ENCODE measurements at places on chromosomes 11 and 22. TPM values are rescaled to one million over a fixed set of nuclear protein-coding genes. Genes with fewer than 3 reads are reported as not detected.

The KCNQ1 gene
- 1.0 TPM for total RNA-seq

The TCN1 gene
- total RNA-seq: not detected

The HEPN1 gene
- not detected for total RNA-seq

The RNASEH2C gene
- total RNA-seq: 66.7 TPM

The SLC37A2 gene
- total RNA-seq: 13.8 TPM

The CELF1 gene
- total RNA-seq: 152 TPM

The CHCHD10 gene
- total RNA-seq: 189 TPM

DNA sequence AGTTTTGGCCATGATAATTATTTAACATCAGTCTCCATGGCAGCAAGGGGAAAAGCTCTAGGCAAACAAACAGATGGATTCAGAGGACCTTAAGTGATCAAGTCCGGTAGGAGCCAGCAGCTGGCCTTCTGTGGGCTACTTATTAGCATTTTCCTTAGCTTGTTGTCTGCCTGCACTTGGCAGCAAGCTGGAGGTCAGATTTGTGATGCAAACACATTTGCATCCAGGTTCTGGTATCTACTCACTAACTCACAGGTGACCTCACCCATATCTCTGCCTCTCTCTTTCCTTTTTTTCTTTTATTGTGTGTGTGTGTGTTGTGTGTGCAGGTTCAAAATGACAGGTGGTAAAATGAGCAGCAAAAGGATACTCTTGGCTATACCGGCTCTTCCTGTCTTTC lies 32.3 kb downstream of the ARHGAP42 start:
- no peak for DNase-seq
- H3K36me3 ChIP-seq: no peaks in the 10 kb centered on the region
- H3K4me1 ChIP-seq: 0 out of 2 replicates have a peak, but pooled peaks cover 4% of the 10 kb centered on the region
- H3K27me3 ChIP-seq: no peaks in the 10 kb centered on the region

- H3K36me3 ChIP-seq: no peaks in the 10 kb centered on the region
- no peaks in the 10 kb centered on the region for H3K27me3 ChIP-seq
- peak overlapping the region; percentile 45 for H3K27ac ChIP-seq
Observed at GRCh38 chr22:32531931-32532819, 57.6 kb downstream of the FBXO7 start.

- H3K27ac ChIP-seq: no peak overlapping the region
- H3K36me3 ChIP-seq: no peaks in the 10 kb centered on the region
- no peaks in the 10 kb centered on the region for H3K27me3 ChIP-seq
- H3K4me1 ChIP-seq: no peaks in the 10 kb centered on the region
Observed at GRCh38 chr11:76564364-76564763, 106.2 kb downstream of the LRRC32 start.

DNA sequence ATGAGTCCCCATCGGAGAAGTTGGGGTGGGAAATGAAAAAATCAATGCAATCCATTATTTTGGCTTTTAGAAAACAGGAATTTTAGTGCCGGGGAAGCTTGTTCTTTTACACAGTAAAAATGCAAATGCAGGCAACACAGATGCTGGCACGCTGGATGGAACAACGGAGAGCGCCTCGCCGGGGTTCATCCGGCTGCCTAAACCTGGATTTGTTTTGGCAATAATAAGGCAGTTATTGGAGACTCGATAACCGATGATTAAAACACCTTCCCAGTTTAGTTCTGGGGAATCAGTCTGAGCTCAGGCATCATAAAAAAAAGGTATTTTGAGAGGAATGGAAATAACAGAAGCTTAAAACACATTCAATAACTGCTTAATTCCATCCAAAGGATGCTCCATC lies 2.9 kb downstream of the DSCAML1 start:
- DNase-seq: no peak
- peaks cover 14% of the 10 kb centered on the region for H3K4me1 ChIP-seq
- peaks cover 12% of the 10 kb centered on the region for H3K27me3 ChIP-seq
- no peaks in the 10 kb centered on the region for H3K36me3 ChIP-seq
- no peak overlapping the region for H3K4me3 ChIP-seq
- H3K27ac ChIP-seq: no peak overlapping the region

- H3K4me1 ChIP-seq: peaks cover 18% of the 10 kb centered on the region
- no peaks in the 10 kb centered on the region for H3K27me3 ChIP-seq
- H3K4me3 ChIP-seq: no peak overlapping the region
- peak overlapping the region; percentile 72 for H3K27ac ChIP-seq
Observed at GRCh38 chr11:66192181-66192863, 76.1 kb upstream of the RAB1B start.

- H3K4me3 ChIP-seq: no peak overlapping the region
- H3K36me3 ChIP-seq: no peaks in the 10 kb centered on the region
- no peak overlapping the region for H3K27ac ChIP-seq
- H3K4me1 ChIP-seq: no peaks in the 10 kb centered on the region
- no peak for DNase-seq
Observed at GRCh38 chr11:13288375-13289029, 10.9 kb downstream of the BMAL1 start.

DNA sequence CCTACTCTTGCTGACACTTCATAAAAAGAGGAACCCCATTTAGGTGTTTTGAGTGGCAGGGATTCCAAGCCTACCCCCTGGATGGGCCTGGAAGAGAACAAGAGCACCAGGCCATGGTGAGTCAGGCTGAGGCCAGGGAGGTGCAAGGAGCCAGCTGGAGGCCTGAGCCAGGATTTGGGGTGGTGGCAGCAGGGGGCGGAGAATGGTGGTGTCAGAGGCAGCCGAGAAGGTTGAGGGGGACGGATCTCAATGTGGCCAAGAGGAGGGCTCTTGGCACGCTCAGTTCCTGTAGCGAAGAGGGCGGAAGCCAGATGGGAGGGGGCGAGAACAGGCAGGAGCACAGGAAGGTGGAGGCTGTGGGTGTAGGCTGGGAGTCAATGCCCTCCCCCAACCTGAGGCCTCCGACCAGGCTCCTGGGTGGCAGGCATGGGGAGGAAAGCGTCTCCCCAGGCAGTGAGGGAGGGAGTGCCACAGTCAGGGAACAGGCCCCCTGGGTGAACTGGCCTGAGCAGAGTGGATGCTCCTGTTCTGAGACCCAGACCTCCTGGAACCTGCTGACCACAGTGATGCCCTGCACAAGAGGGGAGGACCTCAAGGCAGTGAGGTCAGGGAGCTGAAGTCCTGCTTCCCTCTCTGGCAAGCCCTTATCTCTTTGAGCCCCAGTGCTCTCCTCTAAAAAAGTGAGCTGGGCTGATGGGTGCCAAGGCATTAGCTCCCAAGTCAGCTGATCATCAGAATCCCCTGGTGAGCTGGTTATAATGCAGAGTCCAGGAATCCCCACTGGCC lies 13.9 kb downstream of the RTN4RL2 start:
- H3K27ac ChIP-seq: no peak overlapping the region
- H3K27me3 ChIP-seq: no peaks in the 10 kb centered on the region
- no peaks in the 10 kb centered on the region for H3K4me1 ChIP-seq
- H3K4me3 ChIP-seq: no peak overlapping the region
- no peaks in the 10 kb centered on the region for H3K36me3 ChIP-seq
- DNase-seq: no peak

DNA sequence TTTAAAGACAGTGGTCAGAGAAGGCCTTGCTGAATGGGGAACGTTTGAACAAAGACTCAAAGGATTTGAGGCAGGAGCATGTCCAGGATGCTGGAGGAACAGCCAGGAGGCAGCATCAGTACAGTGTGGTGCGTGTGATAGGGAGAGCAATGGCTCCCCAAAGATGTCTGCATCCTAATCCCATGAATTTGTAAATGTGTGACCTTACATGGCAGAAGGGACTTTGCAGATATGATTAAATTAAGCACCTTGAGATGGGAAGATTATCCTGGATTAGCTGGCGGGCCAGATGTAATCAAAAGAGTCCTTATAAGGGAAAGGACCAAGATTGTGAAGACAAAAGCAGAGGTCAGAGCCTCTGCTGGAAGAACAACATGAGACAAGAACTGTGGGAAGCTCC lies 24.6 kb upstream of the FAT3 start:
- no peaks in the 10 kb centered on the region for H3K36me3 ChIP-seq
- H3K4me1 ChIP-seq: peaks cover 6% of the 10 kb centered on the region
- no peak overlapping the region for H3K4me3 ChIP-seq
- no peaks in the 10 kb centered on the region for H3K27me3 ChIP-seq
- no peak for DNase-seq

DNA sequence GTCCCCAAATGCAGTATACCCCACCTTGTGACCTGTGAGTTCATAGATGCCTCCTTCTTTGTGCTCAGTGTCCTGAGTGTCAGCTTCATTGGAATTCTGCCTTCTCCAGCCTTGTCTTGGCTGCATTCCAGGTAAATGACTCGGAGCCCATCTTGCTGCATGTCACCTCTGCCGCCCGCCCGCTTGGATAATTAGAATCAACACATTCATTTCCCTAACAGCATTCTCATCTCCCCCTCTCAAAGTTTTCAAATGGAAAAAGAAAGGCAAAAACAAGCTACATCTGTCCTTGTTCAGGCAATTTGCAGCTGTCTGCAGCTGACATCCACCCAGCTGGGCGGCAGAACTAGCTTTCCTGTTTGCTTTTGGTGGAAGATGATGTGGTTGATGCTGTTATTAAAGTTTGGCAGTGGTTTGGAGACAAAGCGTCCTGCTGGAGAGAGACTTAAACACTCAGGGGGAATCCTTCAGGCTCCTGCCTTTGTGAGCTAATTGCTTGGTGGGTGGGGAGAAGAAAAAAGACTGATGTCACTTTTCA lies 198.8 kb upstream of the SEZ6L start:
- no peak for DNase-seq
- no peaks in the 10 kb centered on the region for H3K27me3 ChIP-seq
- H3K4me1 ChIP-seq: no peaks in the 10 kb centered on the region
- H3K36me3 ChIP-seq: no peaks in the 10 kb centered on the region
- no peak overlapping the region for H3K4me3 ChIP-seq

DNA sequence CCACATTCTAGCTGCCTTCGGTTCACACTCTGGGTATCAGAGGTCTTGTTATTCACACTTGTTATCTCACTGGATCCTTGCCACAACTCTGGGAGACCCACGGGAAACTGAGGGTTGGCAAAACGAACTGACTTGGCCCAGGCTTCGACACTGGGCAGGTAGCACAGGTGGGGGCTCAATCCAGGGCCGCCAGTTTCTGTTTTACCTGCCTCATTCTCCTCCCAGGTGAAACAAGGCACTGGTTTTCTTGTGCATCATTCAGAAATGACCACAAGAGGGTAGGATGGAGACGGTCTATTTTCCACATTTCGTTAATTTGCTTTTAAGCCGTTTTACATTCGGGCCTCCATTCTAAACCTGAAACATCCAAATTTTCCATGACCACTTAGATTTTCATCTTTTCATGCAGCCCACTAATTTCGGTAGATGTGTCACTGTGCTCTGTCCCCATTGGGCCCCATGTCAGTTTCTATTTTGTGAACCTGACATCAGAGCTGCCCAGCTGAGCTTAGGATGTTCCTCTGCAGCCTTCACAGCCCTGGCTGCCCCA lies 108.1 kb downstream of the KIAA1671 start:
- 0 out of 2 replicates have a peak, but pooled peaks cover 4% of the 10 kb centered on the region for H3K4me1 ChIP-seq
- no peak overlapping the region for H3K27ac ChIP-seq
- no peak for DNase-seq
- H3K4me3 ChIP-seq: no peak overlapping the region

DNA sequence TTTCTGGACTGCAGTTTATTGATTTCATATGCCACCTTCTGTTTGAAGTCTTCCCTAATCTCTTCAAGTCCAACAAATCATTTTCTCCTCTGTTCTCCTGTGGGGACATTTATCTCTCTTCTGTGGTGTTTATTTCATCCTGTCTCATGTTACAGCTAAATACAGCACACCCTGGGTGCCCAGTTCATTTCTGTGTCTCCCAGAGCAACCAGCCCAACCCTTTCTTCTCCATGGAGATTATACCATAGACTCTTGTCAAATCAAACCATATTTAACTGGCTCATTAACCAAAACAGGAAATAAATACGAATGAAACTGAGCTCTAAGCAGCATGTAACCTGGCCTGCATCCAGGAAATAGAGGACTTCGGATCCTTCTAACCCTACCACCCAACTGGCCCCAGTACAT lies at the start of gene MS4A8:
MS4A8 (plus strand) TSS at position 329 of the 408 bp plus-strand sequence. CDS start 1,249 bp downstream, outside the sequence.
- no peaks in the 10 kb centered on the region for H3K36me3 ChIP-seq
- no peak within 1 kb of the TSS for H3K4me3 ChIP-seq
- H3K4me1 ChIP-seq: peaks cover 7% of the 10 kb centered on the region
- no peaks in the 10 kb centered on the region for H3K27me3 ChIP-seq

DNA sequence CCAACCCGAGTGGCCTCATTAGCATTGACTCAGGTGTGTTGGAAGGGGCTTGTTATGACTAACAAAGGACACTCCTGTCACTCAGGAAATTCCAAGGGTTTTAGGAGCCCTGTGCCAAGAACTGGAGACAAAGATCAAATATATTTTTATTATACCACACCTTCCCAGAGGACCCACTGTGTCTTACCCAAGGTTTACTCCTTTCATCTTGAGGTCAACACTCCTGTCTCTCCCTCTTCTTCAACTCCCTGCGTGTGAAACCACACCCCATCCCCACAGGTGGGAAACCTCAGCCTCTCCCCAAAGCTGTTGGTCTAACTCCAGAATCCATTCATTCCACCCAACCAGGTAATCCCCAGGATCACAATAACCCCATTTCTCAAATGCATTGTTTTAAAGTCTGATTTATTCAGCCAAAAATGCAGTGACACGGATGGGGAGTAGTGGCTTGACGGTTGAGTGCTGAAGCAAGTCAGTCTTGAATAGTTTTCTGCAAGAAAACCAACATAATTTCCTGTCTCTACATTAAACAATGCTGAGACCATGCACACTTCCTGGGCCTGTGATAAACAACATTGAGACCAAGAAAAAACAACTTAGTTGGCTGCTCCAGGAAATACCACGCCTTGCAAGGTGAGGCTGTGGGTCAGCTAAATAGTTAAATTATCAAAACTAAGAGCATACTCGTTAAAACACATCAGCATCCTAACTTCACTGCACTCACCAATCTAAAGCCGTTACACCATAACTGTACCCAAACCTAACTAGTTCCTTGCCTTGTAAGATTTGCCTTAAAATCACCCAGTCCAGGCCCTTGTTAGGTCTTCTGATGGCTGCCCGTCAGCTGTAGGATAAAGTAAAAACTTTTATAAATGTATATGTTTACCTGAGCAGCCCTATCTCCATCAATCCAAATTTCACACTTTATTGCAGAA lies 38.5 kb upstream of the SPON1 start:
- H3K4me1 ChIP-seq: no peaks in the 10 kb centered on the region
- H3K36me3 ChIP-seq: no peaks in the 10 kb centered on the region
- DNase-seq: no peak
- H3K4me3 ChIP-seq: no peak overlapping the region

- no peaks in the 10 kb centered on the region for H3K36me3 ChIP-seq
- H3K4me1 ChIP-seq: no peaks in the 10 kb centered on the region
- no peak overlapping the region for H3K4me3 ChIP-seq
Observed at GRCh38 chr11:111063726-111064517, 181.6 kb upstream of the POU2AF2 start.

DNA sequence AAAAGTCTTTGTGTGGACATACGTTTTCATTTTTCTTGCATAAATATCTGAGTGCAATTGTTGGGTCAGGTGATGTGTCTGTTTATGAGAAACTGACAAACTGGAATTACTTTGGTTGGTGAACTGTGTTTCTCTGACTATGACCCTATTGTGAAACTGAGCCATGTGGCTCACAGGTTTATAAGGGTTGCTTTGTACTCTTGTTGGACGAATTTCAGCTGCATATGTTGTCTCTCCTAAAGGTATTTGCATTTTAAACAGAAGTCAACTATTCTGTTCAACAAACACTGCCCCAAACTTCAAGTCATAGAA lies 34.4 kb upstream of the RASD2 start:
- no peaks in the 10 kb centered on the region for H3K4me1 ChIP-seq
- H3K4me3 ChIP-seq: no peak overlapping the region
- DNase-seq: no peak
- H3K27me3 ChIP-seq: no peaks in the 10 kb centered on the region
- H3K36me3 ChIP-seq: no peaks in the 10 kb centered on the region

Data from Caco-2 (cell line).